Memory B cell (primary cell): ENCODE measurements at places on chromosomes 3 and 15.

- DNase-seq, result peak; percentile 25
Observed at GRCh38 chr3:122004991-122005565, 17.0 kb downstream of the ILDR1 start.

DNA sequence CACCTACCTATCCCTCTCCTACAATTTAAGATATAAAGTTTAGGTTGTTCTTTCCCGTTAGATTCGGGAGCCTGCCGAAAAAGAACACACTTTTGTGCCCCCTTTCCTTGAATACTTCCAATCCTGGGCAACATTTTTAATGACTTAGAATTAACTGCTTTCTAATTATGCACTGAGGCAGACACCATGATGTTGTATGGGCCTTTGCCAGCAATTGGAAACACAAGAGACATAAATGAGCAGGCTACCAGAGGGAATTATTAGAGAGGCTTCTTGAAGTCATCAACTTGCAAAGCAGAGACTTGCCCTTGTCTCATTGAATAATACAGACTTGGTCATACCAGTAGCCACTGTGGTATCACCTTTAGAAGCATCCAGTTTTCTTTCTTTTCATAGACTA, 96.8 kb downstream of the CDIN1 start:
- DNase-seq, result no peak

DNA sequence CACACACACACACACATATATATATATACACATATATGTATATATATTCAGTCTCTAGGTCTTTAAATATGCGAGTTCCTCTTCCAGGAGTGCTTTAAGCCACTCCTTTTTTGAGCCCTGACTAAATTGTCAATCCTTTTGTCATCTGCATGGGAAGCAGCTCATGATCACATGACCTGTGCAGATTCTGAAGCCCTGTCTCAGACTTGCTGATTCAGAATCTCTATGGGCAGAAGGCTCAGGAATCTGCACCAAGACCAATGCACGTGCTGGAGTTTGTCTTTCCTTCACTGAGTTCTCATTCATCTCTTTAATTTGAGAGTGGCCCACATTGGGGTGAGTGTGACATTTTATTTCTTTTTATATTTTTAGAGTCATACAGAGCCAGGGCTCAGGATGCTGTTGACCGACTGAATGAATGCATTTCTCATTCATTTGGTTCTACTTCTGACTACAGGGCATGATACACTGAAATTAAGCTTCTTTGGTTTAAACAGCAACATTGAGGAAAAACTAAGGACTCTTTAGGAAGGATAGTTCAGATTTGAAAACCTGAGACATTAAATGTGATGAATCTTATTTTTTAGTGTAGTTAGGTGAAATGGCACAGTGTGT, 307.5 kb downstream of the EDEM1 start:
- DNase-seq, result no peak

GRCh38 chr15:74954515-74954914, 2.1 kb downstream of the RPP25 start:
- DNase-seq, result no peak

- DNase-seq, result no peak
Observed at GRCh38 chr3:153783106-153783505, 338.1 kb upstream of the ARHGEF26 start.

DNA sequence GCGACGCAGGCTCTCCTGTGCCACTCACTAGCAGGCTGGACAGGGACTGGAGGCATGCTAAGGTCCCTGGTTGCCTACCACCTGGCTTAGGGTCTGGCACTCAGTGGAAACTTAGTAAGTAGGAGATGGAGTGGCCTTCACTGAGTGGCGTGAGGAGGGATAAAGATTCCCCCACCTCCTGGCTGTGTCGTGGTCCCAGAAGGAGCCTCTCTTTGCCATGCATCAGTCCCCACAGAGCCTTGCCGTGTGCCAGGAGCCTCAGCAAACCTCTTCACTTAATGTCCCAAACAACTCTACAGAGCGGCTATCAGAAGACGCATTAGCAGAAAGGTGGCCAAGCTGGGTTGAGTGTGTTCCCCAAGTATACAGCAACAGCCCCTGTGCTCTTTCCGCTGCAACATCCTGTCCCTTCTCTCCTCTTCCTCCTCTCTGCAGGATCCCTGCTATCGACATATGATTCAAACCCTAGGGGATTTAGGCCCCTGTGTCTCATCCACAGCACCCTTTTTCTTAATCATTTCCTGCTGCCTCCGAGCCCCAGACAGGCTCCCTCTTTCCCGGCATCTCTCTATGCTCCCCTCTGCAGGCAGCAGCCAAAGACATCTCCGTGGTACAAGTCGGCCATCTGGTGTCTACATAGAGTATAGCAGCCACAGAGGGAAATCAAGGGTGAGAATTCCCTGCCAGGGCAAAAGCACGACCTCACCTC, 66.7 kb downstream of the SLC6A1 start:
- DNase-seq, result no peak

- no peak for DNase-seq
Observed at GRCh38 chr15:93940226-93940625, 291.1 kb upstream of the MCTP2 start.

DNA sequence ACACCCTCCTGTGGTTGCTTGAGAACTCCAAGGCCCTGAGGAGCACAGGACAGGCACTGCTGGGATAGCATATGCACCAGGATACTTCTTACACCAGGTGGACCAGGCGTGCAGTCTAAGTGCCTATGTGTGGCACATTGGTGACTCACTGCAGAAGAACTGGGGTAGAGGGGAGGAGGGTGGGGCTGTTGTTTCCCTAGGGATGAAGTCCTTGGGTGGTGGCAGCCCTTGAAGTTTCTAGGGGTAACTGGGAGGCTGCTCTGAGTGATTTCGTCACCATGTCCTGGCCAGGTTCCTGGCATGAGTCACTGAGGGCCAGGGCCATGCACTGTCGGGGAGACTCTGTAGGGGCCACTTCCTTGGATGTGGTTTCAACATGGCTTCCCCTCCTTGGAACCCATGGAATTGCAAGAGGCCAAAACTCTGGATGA, 15.9 kb downstream of the MYZAP start:
- DNase-seq, result no peak
